H1 (cell line): ENCODE measurements at places on chromosomes 16 and 17. TPM values are rescaled to one million over a fixed set of nuclear protein-coding genes. Genes with fewer than 3 reads are reported as not detected.

- H3K4me1 ChIP-seq, result no peaks in the 10 kb centered on the region
- no peak overlapping the region for H3K27ac ChIP-seq
Observed at GRCh38 chr17:27158382-27158781, 135.5 kb upstream of the WSB1 start.

GRCh38 chr17:16462070-16462864 is 29.7 kb downstream of the LRRC75A start:
- peaks cover 12% of the 10 kb centered on the region for H3K4me1 ChIP-seq
- no peak overlapping the region for H3K4me3 ChIP-seq
- no peaks in the 10 kb centered on the region; the same call in 1 of the 2 replicates for H3K36me3 ChIP-seq
- no peak overlapping the region for H3K27ac ChIP-seq
- H3K27me3 ChIP-seq, result no peaks in the 10 kb centered on the region
- DNase-seq, result no peak

- DNase-seq, result no peak
- peaks cover 4% of the 10 kb centered on the region; the same call in 1 of the 2 replicates for H3K4me1 ChIP-seq
- H3K4me3 ChIP-seq, result peak overlapping the region; percentile 89
- H3K27me3 ChIP-seq, result no peaks in the 10 kb centered on the region
Observed at GRCh38 chr17:60077672-60078519, 825 bp downstream of the HEATR6 start.

DNA sequence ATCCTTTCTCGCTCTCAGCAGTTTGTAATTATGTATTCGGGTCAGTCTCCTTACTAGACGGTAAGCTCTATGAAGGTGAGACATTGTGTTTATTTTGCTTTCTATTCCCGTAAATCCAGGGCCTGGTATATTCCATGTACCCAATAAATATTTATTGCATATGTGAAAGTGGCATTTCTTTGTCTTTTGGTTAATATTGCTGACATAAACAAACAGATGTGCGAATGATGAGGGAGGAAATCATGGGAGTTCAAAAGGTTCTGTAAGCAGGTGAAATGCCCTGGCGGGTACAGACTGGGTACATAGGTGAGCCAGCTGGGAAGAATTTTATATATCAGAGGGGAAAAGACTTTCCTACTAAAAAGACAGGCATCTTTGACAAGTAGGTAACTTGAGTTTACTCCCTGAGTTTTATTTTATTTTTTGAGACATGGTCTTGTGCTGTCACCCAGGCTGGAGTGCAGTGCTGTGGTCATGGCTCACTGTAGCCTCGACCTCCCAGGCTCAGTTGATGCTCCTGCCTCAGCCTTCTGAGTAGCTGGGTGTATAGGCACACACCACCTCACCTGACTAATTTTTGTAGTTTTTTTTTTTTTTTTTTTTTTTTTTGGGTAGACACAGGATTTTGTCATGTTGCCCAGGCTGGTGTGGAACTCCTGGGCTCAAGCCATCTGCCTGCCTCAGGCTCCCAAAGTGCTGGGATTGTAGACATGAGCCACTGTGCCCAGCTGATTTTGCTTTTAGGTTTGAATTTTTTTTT is 5.7 kb upstream of the METTL9 start:
- no peak overlapping the region for H3K4me3 ChIP-seq
- DNase-seq, result no peak
- H3K27ac ChIP-seq, result no peak overlapping the region
- H3K36me3 ChIP-seq, result no peaks in the 10 kb centered on the region
- no peaks in the 10 kb centered on the region for H3K27me3 ChIP-seq
- H3K4me1 ChIP-seq, result no peaks in the 10 kb centered on the region

- no peaks in the 10 kb centered on the region for H3K36me3 ChIP-seq
- no peaks in the 10 kb centered on the region for H3K27me3 ChIP-seq
- peaks cover 15% of the 10 kb centered on the region for H3K4me1 ChIP-seq
- peak; percentile 75 for DNase-seq
- H3K27ac ChIP-seq, result peak overlapping the region; percentile 66
Observed at GRCh38 chr17:951325-952132, 28.0 kb downstream of the NXN start.

DNA sequence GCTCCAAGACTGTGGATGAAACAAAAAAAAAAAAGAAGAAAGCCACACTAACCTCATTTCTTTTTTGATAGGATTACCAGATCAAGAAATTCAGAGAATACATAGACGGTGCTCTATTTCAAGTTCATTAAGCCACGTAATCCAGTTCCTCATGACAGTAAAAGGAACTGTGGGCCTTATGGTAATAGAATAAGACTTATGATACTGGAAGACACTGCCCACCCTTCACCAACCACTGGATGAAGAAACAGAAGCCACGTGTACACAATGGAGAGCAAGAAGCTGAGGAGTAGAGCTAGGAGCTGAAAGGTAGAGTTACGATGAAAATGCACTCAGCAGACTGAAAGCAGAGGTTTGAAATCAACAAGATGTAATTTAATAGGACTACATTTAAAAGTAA is 11.2 kb downstream of the NCBP3 start:
- H3K36me3 ChIP-seq, result peaks cover 40% of the 10 kb centered on the region
- no peak for DNase-seq
- H3K27me3 ChIP-seq, result no peaks in the 10 kb centered on the region

GRCh38 chr16:70359552-70359951 is 12.8 kb downstream of the DDX19A start:
- H3K27ac ChIP-seq, result no peak overlapping the region
- H3K4me1 ChIP-seq, result no peaks in the 10 kb centered on the region
- no peak for DNase-seq
- H3K27me3 ChIP-seq, result no peaks in the 10 kb centered on the region

- peaks cover 2% of the 10 kb centered on the region; the same call in 1 of the 2 replicates for H3K36me3 ChIP-seq
- no peak overlapping the region for H3K27ac ChIP-seq
- peaks cover 64% of the 10 kb centered on the region for H3K4me1 ChIP-seq
- peaks cover 4% of the 10 kb centered on the region; the same call in 1 of the 2 replicates for H3K27me3 ChIP-seq
Observed at GRCh38 chr16:75580-76501, 2.2 kb upstream of the MPG start.

DNA sequence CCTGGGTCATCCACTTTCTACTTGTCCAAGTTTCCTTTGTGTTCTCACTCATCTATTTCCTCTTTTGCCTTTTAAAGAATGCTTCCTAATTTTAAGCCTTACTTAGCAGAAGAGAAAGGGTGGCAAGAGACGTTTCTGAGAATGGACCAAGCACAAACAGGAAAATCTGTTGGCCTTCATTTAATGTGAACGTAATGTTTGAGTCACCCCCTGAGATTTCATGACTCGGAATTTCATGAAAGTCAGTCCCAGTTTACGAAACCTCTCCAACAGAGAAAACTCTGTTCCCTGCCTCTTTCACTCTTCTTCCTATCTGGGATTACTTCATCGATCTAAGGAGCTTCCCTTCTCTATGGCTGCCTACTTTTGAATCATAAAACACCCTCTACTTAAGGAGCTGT is at the start of gene CD300E:
Gene CD300E (minus strand): TSS at position 46 of the 401 bp plus-strand sequence. CDS start 117 bp downstream, outside the sequence.
- no peaks in the 10 kb centered on the region for H3K4me1 ChIP-seq
- H3K36me3 ChIP-seq, result no peaks in the 10 kb centered on the region
- DNase-seq, result no peak
- no peak within 1 kb of the TSS for H3K4me3 ChIP-seq
- H3K27ac ChIP-seq, result no peak within 1 kb of the TSS
- H3K27me3 ChIP-seq, result peaks cover 5% of the 10 kb centered on the region; the same call in 1 of the 2 replicates

DNA sequence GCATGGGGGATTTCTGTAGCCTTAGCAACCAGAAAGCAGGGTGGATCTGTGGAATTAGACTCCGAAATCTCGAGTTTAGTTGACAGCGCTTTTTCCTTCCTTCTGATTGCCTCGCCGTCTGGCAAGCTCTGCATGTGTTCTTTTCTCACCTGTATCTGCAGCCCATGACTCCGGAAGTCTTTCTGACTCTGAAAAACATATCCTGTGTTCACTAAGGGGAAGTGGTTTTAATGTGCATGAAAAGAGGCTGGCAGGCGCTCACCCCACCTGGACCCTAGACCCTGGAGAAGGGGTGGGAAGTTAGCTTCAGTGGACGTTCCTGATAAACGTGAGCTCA is 158.5 kb downstream of the RPTOR start:
- H3K27me3 ChIP-seq, result no peaks in the 10 kb centered on the region
- H3K27ac ChIP-seq, result no peak overlapping the region
- H3K36me3 ChIP-seq, result no peaks in the 10 kb centered on the region
- no peak overlapping the region for H3K4me3 ChIP-seq
- no peak for DNase-seq

DNA sequence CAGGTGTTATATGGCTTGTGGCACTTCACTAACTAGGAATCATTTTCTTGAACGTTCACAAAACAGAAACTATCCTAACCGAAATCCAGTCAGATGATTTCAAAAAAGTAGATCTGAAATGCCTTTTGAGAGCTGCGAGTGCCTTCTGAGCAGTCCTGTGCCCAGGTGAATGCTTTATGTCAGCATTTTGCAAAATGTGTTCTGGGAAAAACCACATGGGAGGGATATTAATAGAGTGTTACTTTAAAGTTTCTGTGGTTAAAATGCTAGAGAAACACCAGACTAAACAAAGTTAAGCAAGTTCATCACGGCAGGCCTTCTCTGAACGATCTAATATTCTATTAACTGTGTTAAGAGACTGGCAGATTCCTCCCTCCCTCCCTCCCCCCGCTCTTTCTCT is 15.8 kb upstream of the RGS9 start:
- no peaks in the 10 kb centered on the region for H3K4me1 ChIP-seq
- no peak overlapping the region for H3K27ac ChIP-seq
- no peak for DNase-seq
- no peaks in the 10 kb centered on the region for H3K36me3 ChIP-seq

GRCh38 chr16:89067677-89068443 is 25.8 kb upstream of the ACSF3 start:
- H3K27me3 ChIP-seq, result no peaks in the 10 kb centered on the region
- no peak for DNase-seq
- no peaks in the 10 kb centered on the region for H3K36me3 ChIP-seq
- no peak overlapping the region for H3K4me3 ChIP-seq
- H3K27ac ChIP-seq, result no peak overlapping the region

DNA sequence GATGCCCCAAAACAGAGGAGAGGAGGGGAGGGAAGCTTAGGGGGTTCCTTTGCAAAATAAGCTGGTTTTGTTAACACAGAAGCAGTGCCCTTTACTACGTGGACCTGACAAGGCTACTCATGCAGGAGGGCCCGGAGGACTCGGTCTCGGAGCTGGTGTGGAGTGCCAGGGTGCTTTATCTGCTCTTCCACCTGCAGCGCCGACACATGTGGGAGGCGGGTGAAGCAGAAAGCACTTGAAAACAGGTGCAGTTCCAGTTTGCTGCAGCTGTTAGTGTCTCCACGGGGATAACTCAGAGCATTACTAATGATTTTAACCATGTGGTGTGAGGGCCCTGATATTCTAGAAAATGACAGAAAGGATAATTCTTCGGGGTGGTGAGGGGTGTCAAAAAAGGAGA is 35.0 kb upstream of the MNT start:
- H3K27ac ChIP-seq, result peak overlapping the region; percentile 72
- peak overlapping the region; percentile 39; the same call in 1 of the 2 replicates for H3K4me3 ChIP-seq
- DNase-seq, result peak; percentile 51
- peaks cover 15% of the 10 kb centered on the region for H3K4me1 ChIP-seq
- no peaks in the 10 kb centered on the region for H3K27me3 ChIP-seq

DNA sequence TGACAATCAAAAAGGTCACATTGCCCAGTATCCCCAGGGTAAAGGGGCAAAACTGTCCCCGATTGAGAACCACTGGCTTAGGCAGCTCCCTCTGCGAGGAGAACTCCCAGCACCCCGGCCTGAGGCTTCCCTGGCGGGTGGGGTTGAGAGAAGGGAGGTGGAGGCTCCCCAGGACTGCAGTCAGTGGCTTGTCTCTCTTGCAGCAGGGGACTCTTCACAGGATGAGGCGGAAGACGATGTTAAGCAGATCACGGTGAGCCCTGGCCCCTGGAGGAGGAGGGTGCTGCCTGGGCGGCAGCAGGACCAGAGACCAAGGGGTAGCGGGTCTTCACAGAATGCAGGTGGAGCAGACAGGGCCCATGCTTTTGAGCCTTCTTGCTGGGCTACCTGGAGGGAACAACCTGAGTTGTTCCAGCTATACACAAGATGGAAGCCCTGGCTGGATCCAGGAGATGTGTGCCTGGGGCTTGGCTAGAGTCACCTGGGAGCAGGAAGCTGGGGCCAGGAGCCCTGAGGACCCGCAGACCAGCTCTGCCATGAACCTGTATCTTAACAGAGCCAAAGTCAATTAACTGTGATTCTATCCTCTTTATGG is 16.8 kb downstream of the POLR3E start:
- H3K27ac ChIP-seq, result no peak overlapping the region
- no peaks in the 10 kb centered on the region for H3K27me3 ChIP-seq
- DNase-seq, result no peak
- peaks cover 53% of the 10 kb centered on the region for H3K36me3 ChIP-seq
- H3K4me3 ChIP-seq, result no peak overlapping the region

- no peak for DNase-seq
- H3K36me3 ChIP-seq, result no peaks in the 10 kb centered on the region
- no peak overlapping the region for H3K27ac ChIP-seq
- H3K4me3 ChIP-seq, result no peak overlapping the region
- no peaks in the 10 kb centered on the region for H3K4me1 ChIP-seq
Observed at GRCh38 chr16:65697521-65697920, 575.7 kb upstream of the CDH11 start.

DNA sequence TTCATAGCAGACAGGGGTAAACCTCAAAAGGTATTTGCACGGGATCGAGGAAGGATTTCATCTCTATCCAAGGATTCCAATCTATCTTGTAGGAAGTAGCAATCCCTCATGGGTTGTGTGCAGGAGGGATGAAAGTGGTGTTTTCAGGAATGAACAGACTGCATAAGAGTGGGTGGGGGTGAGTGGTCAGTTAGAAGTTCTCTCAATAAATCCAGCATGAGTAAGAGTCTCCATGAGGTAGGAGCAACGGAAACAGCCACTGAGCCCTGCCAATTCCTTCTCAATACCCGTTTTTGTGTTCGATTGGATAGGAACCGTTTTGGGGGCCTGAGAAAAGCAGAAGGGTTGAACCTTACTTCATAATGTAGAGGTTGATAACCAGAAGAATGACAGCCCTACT is 375.6 kb downstream of the SOX9 start:
- H3K36me3 ChIP-seq, result no peaks in the 10 kb centered on the region
- no peak overlapping the region for H3K27ac ChIP-seq
- H3K4me1 ChIP-seq, result no peaks in the 10 kb centered on the region
- no peaks in the 10 kb centered on the region for H3K27me3 ChIP-seq
- no peak overlapping the region for H3K4me3 ChIP-seq

DNA sequence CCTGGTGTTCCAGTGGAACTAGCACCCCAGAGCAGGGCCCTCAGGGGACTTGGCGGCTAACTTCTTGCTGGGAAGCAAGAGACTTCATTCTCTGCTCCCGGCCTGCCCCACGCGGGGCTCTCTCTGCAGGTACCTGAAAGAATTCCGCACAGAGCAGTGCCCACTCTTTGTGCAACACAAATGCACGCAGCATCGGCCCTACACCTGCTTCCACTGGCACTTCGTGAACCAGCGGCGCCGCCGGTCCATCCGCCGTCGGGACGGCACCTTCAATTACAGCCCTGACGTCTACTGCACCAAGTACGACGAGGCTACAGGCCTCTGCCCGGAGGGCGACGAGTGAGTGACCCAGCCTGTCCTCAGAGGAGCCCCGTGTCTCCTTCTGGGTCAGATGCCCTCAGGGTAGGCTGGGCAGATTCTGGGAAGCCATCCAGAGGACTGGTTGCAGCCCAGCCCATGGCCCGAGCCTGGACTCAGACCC is 25.1 kb downstream of the UNK start:
- no peaks in the 10 kb centered on the region for H3K27me3 ChIP-seq
- no peak overlapping the region for H3K27ac ChIP-seq
- H3K4me3 ChIP-seq, result no peak overlapping the region
- H3K4me1 ChIP-seq, result no peaks in the 10 kb centered on the region
- DNase-seq, result no peak

MT3 gene
- not detected in 2 replicates for total RNA-seq

GUCY2D gene
- total RNA-seq, result 0.48 and 0.59 TPM in 2 replicates

LIG3 gene
- total RNA-seq, result 89.3 and 95.1 TPM in 2 replicates

TBC1D3I gene
- total RNA-seq, result 0.46 TPM in 1 of 2 replicates, not detected in the other

SLC26A11 gene
- 15.5 and 18.2 TPM in 2 replicates for total RNA-seq

VAC14 gene
- 52.8 and 56.0 TPM in 2 replicates for total RNA-seq

FKBP10 gene
- 173 and 179 TPM in 2 replicates for total RNA-seq
